Lower lobe of right lung (tissue), 2 donors: ENCODE measurements at places on chromosomes 4 and X. TPM values are rescaled to one million over a fixed set of nuclear protein-coding genes. Genes with fewer than 3 reads are reported as not detected.

Gene DGKK
- 0.21 TPM for total RNA-seq

DNA sequence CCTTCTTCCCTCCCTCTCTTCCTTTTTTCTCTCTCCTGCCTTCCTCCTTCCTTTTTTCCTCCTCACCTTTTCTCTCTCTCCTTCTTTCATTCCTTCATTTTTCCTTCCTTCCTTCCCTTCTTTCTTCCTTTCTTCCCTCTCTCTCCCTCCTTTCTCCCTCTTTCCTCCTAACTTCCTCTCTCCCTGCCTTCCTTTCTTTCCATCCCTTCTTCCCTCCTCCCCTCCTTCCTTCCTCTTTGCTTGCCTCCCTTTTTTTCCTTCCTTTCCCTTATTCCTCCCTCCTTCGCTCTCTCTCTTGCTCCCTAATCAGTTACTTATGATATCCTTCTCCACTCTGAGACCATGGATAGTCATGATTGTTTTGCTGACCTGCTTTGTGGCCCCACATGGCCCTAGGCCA is 56.7 kb upstream of the PUDP start:
- DNase-seq = no peak

GRCh38 chr4:117610706-117611308 is 423.5 kb upstream of the NDST3 start:
- no peak for DNase-seq

GRCh38 chr4:61505773-61506685 is 305.9 kb downstream of the ADGRL3 start:
- DNase-seq = no peak

GRCh38 chrX:15055146-15055930 is 182.1 kb downstream of the MOSPD2 start:
- DNase-seq = no peak

GRCh38 chrX:55867181-55867651 is 149.7 kb downstream of the RRAGB start:
- no peak for DNase-seq
